Osteocyte (in vitro differentiated cells): ENCODE measurements at places on chromosomes 12 and 14.

GRCh38 chr12:98735821-98736220, 90.7 kb downstream of the APAF1 start:
- DNase-seq = no peak

DNA sequence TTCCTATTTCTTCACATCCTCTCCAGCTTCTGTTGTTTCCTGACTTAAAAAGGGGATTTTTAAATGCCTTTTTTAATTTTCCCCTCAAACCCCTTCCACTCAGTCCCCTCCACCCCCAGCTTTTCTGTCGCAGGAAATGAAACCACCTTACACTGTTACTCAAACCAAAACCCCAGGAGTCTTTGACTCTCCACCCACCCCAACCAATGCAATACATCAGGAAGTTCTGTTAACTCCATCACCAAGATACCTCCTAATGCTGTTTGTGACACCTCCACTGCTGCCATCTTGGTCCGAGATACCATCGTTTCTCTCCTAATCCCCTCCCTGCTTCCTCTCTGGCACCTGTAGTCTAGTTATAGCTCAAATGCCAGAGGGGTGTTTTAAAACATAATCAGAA, 25.4 kb upstream of the CPM start:
- DNase-seq = no peak

DNA sequence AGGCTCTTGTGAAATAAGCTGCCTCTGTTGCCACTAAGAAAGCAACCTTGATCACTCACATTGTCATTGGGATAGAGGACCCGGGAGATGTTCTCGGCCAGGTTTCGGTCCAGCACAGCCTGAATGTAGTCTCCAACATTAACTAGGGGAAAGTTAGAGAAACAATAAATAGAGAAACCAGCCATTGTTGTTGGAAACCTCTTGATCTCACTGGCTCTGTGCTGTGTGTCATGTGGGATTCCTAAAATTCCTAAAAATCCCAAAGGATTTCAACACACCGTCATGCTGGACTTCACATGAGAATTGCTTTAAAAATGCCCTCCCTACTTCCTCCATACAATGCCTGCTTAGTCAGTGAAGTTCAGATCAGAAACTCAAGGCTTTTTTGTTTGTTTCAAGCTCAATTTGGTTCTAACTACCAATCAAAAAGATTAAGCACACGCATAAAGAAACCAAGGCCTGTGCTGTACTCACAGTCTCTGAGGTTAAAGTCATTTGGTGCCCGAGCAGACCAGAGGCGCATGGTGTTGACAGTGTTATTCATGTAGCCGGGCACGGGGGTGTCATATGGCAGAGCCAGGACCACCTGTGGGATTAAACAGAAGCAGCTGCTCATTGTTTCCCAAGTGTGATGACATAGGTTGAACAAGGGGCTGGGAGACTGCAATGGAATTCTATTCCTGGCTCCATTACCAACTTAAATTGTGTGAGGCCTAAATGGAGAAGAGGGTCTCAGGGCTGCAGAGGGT, 23.6 kb downstream of the PYGL start:
- DNase-seq = no peak

DNA sequence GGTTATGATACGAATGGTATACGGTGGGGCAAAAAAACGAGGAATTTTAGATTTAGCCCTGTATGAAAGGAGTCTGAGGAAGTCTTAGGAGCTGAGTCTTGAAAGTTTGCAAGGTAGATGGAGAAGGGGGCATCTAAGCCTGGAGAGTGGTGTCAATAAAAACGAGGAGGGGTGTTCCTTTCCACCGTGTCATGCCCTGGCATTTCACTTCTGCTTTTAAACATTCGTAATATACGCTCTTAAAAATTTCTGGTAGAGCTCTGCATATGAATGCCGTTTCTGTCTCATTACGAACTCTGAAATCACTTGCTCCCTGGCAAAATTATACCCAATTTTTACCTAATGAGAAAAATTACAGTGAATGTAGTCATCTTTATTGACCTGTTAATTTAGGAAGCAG, 170.2 kb downstream of the ERC1 start:
- DNase-seq = no peak

DNA sequence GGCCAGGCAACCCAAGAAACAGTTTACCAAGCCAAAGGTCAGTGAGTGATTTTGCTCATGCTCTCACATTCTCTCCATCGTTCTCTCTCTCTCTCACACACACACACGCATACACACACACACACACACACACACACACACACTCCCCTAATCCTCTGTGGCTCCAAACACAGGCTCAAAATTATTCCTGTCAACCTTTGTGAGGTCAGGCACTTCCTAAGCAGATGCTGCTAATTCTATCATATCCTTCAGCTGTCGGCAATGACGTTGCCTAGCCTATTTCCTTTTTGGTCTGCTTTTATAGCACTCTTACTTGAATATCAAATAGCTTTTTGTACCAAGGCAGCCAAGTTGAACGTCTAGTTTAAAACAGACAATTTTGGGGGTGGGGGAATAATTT, 98.9 kb upstream of the EGLN3 start:
- peak; percentile 3 for DNase-seq

- no peak for DNase-seq
These were observed 6.4 kb downstream of the GAS2L3 start for GRCh38 chr12:100579844-100580243.

GRCh38 chr12:4272424-4273272, 914 bp upstream of the CCND2 start:
- peak; percentile 84 for DNase-seq

- DNase-seq = no peak
These were observed 19.8 kb upstream of the TUBA1A start for GRCh38 chr12:49208676-49209075.

DNA sequence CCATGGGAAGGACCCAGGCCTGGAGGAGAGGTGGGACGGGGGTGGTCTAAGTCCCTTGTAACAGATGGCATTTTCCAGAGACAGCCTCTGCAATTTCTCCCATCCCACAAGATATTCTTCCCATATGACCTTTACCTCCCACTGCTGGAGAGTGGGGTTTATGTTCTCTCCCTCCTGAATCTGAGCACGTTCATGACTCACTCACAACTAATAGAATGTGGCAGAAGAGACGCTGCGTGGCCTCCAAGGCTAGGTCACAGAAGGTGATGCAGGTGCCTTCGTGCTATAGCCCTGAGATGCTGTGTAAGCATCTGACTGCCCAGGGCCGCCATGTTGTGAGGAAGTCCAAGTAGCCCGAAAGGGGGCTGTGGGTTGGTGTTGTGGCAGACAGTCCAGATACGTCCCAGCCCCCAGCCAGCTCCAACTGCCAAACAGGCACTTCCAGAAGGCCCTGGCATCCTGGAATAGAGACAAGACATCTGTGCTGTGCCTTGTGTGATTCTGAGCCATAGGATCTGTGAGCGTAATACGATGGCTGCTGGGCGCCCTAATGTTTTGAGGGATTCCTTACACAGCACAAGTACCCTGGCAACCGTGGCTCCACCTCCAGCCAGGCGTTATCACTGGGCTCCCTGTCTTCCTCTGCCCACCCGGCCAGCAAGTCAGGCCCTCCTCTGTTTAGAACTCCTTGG, 56.1 kb upstream of the NCOR2 start:
- DNase-seq = no peak

- no peak for DNase-seq
These were observed 198.1 kb downstream of the ERC1 start for GRCh38 chr12:1189163-1189562.

DNA sequence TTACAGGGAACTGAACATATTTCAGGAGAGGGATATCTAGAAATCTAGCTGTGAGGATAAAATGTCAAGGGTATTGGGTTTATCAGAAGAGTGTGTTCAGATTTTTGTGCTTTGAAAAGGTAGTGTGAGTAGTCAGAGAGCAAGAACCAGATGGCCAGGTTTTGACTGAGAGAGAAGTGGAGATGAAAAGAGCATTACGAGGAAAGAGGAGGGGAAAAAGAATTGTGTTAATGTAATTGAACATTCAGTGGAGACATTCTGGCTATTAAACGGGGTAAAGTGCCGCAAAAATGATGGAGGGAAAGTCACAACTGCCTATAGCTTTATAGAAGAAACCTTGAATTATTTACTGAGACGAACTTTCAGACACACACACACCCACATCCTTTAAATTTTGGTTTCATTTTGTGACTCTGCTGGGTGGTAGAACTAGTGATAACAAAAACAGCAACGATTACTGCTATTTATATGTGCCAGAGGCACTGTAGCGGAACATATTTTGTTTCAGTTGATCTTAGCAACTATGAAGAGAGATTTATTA, 213.6 kb downstream of the ERC1 start:
- DNase-seq = no peak

DNA sequence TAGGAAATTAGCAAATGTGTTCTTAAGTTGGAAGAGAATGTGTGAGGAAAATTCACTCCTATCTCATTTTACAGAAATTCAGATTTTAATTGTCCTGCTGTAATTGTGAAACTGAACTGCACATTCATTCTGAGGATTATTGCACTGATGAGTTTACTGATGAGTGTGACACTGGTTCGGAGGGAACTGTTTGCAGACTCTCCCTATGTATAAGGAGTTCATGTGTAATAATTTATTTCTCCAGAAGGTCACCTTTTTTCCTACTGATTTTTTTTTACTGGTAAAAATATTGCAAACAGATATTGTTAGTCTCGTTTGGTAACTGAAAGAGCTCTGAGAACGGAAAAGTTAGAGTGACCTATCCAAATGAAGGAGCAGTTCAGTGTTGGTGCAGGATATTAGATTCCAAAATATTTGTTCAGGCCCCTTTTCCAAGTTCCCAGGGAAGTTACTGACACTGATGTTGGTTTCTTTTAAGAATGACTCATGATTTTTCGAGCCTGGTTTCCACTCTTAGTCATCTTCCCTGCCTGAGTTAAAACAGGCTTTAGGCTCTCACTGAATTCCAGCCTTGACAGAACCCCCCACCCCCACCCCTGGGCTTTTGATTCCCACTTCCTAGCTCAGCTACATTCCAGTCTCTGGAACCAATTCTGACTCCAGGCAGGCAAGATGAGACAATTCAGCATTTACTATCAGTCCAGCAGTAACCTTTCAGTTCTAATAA, 18.4 kb downstream of the ANO6 start:
- no peak for DNase-seq

- DNase-seq = no peak
These were observed 96.7 kb upstream of the HSPB8 start for GRCh38 chr12:119082016-119082415.

- no peak for DNase-seq
These were observed 218.7 kb upstream of the EGLN3 start for GRCh38 chr14:34169561-34169960.

- DNase-seq = no peak
These were observed 139.5 kb upstream of the AEBP2 start for GRCh38 chr12:19299765-19300164.

GRCh38 chr14:57987596-57988300, 121.9 kb upstream of the SLC35F4 start:
- no peak for DNase-seq

- no peak for DNase-seq
These were observed 20.4 kb upstream of the AMIGO2 start for GRCh38 chr12:47100160-47100559.

DNA sequence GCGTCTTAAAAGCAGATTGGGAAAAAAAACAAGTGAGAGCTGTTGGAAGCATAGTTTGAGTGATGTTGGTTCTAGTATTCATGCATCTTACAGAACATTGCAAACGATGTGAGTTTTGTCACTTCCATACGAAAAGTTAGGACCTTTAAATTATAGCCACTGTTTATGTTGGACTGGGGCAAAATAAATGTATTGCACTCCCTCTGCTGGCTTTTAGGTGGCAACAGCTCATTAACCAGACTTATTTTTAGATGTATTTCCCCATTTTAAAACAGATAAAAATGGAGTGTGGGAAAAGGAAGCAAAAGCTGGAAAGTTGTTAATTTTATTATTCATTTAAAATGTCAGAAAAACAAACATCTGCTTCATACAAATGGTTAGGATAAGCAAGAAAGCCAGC, 111.9 kb downstream of the LGR5 start:
- no peak for DNase-seq

DNA sequence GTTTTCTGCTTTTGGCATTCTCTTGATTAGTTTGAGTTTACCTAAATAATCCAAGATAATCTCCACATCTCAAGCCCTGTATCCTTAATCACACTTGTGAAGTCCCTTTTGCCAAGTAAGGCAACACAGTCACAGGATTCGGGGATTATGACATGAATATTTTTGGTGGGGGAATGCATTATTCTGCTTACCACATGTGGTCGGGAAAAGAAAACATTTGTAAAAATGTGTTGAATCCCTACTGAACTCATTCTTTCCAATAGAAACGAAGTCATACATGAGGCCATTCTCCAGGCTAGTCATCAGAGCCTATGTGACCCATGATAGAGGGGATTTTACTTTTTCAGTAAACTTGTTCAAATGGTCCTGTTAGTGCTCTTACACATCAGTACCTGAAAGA, 58.5 kb upstream of the PRICKLE1 start:
- DNase-seq = no peak
